ENCODE measurements at places on chromosomes 4 and X.

DNA sequence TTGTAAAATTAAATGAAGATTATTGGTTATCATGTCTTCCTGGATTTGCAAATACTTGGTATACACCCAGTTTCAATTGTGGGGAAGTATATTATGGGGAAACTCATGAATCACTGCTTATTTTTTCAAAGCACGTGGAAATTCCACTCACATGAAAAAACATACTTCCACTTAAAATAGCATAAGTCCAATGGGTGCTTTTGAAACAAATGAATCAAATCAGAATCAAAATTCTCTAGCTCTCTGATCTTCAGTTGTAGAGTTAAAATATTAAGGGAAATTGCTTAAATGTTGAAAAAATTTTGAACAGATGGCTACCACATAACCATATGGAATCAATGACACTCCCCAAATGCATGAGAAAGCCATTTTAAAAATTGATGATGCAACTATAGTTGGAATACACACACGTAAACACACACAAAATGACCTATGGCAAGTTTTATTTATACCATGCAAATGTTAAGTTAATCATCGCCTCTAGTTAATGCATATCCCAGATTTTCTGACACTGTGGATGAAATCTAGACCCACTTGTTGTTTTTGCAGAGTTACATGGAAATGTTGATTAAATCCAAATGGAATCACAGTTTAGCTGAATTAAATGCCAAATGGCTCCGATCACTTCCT is 93.2 kb downstream of the ARSF start:
- DNase-seq: peak; percentile 7

DNA sequence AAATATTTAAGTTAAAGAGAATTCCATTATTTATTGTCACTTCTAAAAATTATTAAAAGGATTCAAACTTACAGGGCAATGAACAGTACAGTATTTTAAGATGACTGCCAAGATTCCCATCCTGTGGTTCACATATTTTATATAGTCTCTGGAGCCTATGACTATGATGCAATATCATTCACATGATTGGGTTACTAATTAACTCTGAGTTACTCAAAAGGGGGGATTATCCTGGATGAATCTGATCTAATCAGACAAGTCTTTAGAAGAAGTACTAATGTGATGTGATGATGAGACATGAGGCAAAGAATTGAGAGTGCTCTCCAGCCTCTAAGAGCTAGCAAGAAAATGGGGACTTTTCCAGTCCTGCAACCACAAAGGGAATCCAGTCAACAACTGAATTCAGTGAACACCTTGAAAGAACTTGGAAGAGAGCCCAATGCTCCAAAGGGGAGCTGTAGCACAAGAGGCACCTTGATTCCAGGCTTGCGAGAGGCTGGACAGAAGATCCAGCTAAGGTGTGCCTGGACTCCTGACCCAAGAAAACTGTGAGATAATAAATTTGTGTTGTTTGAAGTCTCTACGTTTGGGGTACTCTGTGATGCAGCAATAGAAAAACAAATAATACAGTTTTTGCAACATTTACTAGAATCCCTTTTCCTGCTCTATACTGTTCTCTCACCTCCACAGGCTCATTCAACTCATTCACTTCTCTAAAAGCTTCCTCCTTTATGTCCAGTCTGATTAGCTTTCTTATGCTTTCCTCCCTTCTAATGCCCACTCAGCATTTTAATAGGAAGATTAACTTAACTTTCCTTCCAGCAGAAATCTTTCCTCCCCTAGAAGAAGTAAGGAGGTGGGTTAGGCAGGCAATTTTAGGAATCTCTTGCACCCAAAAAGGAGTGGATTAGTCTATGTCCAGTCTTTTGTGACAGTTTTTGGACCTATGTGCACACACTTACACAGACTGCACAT is 133.8 kb upstream of the LCORL start:
- DNase-seq: no peak

DNA sequence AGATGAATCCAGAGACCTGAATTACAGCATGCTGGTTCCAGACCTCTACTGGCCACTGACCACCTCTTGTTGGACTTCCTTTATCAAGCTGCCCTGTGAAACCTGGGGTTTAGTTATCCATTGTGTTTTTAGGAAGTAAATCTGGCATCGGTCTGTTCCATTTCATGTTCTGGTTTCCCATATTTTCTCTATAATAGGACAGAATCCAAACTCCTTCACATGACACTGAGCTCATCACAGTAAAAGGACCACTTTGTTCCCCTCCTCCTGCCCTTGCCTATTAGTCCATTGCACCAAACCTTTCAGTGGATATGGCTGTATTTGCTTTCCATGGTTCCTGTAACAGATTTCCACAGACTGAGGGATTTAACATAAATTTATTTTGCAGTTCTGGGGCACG is 4.0 kb downstream of the MFAP3L start:
- DNase-seq: no peak

- DNase-seq: no peak
These were observed 667 bp downstream of the PTTG2 start for GRCh38 chr4:37960679-37961450.

Data from inflammatory macrophage treated with lipopolysaccharide for 1 hour (primary cell).